ENCODE measurements at places on chromosomes 12 and 14.

- DNase-seq: no peak
Observed at GRCh38 chr14:69873877-69874780, 5.1 kb upstream of the SMOC1 start.

GRCh38 chr12:91357381-91357780 is 174.8 kb upstream of the DCN start:
- DNase-seq: no peak

GRCh38 chr12:66716522-66716921 is 37.6 kb upstream of the GRIP1 start:
- DNase-seq: no peak

DNA sequence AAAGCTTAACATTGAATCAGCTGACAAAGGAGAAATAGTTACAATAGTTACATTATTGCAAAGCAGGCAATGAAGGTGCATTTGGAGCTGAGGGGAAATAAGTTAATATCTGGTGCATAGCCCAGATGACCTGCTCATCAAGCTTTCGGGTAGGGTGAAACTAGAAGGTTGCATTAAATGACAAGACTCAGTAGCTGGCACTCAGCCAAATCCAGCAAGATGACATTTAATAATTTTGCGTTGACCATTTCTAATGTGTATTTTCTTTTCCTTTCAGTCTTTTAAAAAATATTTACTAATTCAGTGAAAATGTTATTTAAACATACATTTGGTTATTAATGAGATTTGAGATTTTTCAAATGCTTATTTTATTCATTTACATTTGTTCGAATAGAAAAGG is 188.6 kb downstream of the SLC5A8 start:
- DNase-seq: no peak

DNA sequence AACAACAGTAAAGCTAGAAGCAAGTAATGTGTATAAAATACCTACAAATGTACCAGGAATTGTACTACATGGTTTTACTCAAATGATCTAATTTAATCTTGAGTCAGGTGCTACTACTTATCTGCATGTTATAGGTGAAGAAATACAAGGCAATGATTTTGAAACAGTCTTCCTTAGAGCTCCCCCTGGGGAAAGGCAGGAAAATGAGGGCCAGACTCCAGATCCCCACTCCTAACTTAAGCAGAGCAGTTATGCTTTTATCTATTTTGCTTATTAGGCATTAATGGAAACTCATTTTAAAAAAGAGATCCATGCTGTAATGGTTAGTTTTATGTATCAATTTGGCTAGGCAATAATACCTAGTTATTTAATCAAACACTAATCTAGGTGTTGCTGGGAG is 109.3 kb upstream of the CPSF6 start:
- no peak for DNase-seq

DNA sequence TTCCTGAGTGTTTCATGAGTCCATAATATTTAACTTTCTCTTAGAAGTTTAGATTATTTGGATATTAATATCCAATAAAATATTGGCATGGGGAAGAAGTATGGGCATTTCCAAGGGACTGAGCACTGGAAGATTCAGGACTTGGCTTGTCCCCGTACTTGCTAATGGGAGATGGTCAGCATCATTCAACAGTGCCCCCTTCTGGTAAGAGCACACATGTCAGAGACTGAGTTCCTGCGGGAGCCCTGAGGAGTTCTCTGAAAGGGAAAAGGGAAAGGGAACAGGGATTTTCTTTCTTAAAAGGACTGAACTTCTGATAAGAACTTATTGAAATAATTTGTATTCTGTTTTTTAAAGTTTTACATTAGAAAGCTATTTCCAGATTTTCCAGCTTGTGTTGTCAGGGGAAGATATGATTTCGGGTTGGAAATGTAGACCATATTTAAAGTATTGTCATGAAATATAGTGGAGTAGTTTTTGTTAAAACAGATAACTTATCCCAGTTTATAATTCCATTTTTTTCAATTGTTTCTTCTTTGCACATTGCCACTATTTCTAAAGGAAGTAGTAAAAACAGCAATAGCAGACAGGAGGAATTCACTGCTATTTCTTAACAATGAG is 59.8 kb upstream of the C12orf71 start:
- DNase-seq: no peak

All from 8988T (cell line).